ENCODE measurements at places on chromosomes 6 and 20.

- no peak for DNase-seq
Observed at GRCh38 chr20:23116311-23117089, 30.4 kb upstream of the CD93 start.

GRCh38 chr6:80145509-80145908 is 39.0 kb downstream of the BCKDHB start:
- DNase-seq, result no peak

DNA sequence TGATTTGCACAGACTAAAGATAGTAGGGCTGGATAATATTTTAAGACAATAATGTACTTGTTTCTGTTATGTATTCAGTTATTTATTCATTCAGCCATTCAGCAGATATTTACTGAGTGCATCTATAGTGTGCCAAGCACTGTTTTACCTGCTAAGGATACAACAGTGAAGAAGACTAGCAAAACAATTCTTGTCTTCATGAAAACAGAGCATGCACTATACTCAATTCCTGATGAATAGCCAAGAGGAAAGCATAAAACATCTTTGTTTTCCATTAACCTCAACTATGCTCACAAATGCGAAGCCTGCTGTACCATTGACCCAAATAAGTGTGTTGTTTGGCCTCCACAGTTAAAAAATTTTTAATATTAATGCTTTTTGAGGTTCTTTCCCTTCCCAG is 436.7 kb downstream of the BCKDHB start:
- DNase-seq, result no peak

DNA sequence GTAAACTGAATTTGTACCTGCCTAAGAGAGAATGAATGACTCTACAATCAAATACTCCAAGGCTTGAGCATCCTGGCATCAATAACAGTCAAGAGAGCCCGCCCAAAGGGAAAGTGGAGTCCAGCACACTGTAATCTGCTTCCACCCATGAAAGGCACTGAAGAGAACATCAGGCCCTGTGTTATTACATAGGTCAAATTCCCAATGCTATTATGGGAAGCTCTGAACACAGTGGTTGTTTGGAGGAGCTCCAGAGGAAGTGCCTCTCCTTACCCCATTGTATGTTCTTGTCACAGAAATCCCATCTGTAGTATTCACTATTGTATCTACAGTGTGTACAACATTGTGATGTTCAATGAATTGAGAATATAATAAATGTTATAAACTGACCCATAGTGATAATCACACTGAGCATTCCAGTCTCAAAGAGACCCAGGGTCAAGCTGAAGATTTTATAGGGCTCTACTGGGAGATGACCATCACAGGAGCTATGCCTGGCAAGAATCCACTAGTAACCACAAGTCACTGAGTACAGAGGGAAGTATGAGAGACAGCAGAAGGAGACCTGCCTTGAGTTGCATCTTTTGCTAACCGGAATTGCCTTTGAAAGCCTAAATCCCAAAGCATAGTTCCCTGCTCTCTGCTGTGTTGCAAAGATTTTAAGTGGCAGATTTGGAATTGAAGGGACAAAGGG is 446.7 kb downstream of the GJA1 start:
- no peak for DNase-seq

GRCh38 chr6:107574856-107575255 is 84.9 kb downstream of the SOBP start:
- DNase-seq, result no peak

DNA sequence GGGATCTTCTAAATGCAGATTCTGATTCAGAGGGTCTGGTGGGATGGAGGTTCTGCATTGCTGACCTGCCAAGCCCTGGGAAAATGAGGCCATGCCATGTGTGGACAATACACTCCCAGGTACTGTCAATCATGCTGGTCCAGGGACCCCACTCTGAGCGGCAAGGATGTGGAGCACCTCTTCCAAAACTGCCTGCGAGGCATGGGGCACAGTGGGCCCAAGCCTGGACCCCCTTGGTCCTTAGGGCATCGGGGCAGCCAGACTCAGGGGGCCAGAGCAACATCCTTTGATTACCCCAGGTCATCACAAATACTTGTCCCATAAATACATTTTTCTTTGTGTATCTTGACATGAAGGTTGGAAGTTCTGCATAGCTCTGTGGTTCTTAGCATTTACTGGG is 76.8 kb upstream of the NXT1 start:
- no peak for DNase-seq

DNA sequence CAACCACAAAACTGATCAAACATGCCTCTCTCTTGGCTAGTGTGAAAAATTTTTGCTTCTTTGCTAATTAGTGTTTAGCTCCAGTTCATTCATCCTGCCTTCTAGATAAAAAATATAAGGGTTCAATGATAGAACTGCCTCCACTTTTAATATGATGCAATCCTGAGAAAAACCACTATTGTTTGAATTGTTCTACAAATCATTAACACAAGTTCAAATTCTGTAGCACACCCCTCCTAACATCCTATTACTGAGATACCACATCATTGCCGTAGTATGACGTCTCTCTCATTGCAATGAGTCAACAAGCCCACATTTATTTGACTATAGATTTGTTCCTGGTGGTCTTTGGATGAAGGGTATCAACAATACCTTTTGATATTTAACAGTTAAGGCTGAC is 365.8 kb upstream of the OPRM1 start:
- no peak for DNase-seq

DNA sequence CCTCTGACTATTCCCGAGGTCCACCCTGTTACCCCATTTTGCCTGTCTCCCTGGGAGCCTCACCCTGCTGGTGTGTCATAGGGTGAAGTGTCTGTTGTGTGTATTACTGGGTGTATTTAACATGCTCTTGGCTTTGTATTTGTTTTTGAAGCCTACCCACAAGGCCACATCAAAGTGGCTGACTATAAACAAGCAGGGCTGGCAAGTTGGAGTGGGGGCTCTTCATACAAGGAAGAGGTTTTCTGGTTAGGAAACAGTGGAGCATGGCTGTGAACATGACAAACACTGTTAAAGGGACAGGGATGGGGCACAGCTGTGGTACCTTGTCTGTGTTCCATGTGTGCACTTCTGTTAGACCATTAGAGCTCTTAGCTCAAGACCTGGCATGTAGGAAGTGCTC is 26.3 kb downstream of the HECA start:
- DNase-seq, result no peak

DNA sequence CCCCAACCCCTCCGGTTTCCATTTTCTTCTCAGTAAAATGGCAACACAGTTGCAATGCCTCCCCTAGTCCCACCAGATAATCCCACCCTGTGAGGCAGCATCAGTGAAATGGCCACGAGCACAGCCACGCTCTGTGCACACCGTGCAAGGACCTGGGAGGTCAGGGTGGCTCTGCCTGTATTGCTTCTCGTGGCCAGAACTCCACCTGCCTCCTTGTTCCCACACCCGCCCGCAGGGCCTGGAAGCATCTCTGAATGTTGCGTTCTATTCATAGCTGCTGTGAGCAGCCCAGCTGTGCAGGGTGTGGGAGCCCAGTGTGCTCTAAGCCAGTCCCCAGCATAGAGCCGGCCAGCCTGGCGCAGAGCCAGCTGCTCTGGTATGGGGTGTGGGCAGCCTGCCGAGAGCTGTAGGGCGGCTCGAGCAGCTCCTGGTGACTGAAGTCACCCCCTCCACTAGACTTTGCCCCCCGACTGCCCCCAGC is 161.1 kb downstream of the DLL1 start:
- no peak for DNase-seq

DNA sequence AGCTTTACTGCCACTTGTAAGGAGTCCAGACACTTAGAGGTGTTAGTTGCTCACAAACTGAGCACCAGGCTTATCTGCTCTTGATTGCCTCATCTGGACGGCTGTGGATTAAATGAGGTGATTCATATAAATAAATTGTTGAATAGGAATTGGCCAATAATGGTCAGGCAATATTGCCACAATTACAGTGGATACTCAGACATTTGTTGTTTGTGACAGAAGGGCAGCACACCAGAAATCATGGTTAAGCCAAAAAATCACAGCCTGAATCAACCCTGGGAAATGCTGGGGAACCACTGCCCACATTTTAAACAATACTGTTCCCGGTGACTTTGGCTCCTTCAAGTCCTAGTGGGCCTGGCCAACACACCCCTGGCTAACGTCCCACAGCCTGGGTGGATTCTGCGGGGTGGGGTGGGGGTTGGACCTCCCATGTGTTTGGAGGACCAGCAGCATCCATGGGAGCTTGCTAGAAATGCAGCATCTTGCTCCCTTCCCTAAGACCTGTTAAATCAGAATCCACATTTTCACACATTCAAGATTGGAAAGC is 29.5 kb upstream of the SPDEF start:
- DNase-seq, result no peak

Data from amygdala (tissue), 56 donors.